Stimulated activated CD8-positive, alpha-beta memory T cell treated with anti-CD3 and anti-CD28 coated beads, Interleukin-7, amount 100 ng/mL, for 24 hours (primary cell): ENCODE measurements at places on chromosomes 4 and X.

DNA sequence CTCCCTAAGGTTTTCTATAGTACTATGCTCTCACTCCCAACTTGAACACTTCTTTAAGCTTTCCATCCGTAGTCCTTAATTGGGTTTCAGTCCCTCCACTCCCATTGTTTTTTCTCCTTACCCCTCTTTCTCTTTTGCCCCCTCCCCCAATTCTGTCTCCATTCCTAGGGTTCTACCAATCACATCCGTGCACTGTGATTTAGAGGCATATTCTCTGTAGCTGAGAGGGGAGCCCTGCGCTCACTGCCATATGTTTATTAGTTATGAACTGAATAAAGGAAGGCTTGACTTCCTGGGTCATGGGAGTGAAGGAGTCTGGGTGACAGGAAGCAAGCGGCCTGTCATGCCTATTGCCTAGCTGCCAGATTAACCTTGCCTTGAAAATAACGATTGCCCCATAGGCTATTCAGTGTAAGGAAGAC lies 471 bp downstream of the MCTS1 start:
- no peak for DNase-seq

DNA sequence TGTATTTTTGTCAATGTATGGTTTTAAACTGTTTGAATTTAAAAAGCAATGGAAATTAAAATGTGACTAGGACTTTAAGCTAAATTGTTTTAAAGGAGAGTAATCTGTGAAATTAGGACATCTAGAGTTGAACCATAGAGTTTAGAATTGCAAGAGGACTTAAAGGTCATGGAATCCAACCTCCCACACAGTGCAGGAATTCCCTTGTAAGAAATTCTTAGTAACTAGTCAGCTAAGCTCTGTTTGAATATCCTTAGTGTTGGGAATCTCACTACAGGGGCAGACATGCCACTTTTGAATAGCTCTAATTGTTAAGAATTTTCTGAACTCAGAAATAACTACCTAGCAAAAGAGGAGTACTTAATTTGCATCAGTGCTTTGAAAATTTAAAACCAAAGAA lies 292.9 kb downstream of the IL1RAPL1 start:
- no peak for DNase-seq

- DNase-seq: no peak
These were observed 155.8 kb downstream of the ARAP2 start for GRCh38 chr4:36088542-36088941.

- no peak for DNase-seq
These were observed 8.6 kb downstream of the KLF3 start for GRCh38 chr4:38672397-38673129.

- DNase-seq: no peak
These were observed 367.6 kb upstream of the AGA start for GRCh38 chr4:177809791-177810190.

- DNase-seq: no peak
These were observed 89.2 kb downstream of the NHS start for GRCh38 chrX:17464194-17464593.

DNA sequence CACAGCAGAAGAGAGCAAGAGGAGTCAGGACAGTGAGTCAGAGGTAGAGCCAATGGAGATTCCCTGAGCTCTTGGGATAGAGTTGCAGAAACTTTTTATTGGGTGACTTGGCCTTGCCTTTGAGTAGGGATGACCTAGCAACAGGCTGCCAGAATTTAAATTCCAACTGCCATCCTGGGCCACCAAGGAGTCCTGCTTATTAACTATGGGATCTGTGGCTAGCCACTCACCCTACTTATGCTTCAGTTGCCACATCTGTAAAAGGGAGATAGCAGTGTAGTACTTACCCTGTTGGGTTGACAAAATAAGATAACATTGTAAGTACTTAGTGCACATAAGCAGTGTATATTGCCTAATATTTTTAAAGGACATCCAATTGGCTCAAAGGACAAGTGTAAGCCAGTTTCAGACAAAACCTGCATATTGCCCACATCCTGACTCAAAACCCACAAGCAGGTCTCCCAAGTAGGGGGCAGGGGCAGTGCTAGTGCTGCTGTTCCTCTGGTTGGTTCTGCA lies 43.5 kb upstream of the TMEM164 start:
- DNase-seq: no peak

DNA sequence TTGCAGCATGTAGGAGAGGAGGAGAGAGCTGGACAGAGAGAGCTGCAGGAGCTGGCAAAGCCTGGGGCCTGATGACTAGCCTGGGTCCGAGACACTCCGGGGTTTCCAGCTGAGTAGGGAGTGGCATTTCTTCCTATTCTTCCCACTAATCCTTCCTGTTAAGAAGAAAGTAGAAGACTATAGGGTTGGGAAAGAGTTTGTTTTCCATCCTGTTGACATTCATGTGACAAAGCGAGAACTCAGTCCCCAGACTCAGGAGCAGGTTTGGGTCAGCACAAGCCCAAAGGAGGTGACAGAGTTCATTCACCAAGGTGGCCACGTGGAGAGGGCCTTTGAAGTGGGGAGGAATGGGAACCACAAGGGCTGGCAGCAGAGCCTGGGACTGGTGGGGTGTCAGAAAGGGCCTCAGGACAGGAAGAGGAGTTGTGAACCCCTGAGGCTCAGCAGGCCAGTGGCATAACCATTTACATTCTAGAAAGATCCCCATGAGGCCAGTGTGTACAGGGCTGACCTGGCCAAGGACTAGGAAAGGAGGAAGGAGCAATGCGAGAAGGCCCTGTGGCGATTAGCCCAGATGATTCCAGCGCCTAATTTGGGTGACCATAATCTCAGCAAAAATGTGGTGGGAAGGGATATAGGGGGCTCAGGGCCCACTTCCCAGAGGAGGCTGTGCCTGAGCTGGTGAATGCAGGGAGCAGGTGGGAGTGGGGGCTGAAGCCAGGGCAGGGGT lies 3.3 kb upstream of the HAUS3 start:
- no peak for DNase-seq

DNA sequence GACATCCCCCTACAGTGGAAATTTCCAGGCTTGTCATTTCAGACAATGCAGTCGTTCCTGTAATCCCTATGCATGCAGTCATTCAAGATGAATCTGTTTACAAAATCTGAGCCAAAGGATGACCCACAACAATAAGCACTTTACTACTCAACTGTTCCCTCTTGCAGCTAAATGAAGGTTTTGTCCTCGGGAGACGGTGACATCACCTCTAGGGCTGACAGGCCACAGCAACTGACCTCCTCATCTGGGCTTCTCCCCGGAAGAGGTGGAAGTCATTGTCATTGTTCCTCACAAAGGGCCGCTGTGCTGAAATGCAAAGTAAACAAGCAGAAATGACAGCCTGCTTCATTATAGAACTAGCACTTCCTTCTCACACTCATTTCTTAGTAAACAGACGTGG lies 29.2 kb downstream of the CLRN2 start:
- DNase-seq: no peak

DNA sequence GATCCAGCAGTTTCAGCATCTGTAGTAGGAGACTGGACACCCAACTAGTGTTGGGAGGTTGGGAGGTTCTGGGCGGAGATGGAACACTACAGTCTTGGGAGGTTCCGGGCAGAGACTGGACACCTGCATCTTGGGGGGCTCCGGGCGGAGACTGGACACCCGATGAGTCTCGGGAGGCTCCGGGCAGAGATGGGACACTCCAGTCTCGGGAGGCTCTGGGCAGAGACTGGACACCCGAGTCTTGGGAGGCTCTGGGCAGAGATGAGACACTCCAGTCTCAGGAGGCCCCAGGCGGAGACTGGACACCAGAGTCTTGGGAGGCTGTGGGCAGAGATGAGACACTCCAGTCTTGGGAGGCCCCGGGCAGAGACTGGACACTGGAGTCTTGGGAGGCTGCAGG lies 29.5 kb upstream of the LANCL3 start:
- no peak for DNase-seq

DNA sequence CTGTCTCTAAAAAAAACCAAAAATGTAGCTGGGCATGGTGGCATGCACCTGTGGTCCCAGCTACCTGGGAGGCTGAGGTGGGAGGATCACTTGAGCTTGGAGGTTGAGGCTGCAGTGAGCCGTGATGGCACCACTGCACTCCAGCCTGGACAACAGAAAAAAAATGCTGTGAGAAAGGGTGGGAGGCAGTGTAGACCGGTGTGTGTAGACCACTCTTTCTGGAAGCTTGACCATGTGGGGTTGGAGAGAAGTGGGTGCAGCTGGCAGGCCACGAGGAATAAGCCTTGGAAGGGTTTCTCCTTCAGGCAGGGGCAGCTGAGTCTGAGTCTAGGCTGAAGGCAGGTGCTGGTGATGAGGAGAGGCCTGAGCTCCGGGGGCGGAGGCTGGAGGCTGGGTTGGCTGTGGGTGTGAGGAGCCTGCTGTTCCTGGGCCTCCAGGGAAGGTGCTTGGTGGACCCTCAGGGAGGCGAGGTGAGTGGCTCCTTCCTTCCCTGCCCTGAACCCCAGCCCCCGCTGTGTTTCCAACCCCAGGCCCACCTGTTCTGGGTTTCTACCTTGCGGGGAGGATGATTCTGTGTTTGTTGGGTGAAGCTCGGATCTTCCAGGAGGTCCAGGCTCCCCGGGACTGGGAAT lies 9.3 kb upstream of the TBC1D14 start:
- no peak for DNase-seq

DNA sequence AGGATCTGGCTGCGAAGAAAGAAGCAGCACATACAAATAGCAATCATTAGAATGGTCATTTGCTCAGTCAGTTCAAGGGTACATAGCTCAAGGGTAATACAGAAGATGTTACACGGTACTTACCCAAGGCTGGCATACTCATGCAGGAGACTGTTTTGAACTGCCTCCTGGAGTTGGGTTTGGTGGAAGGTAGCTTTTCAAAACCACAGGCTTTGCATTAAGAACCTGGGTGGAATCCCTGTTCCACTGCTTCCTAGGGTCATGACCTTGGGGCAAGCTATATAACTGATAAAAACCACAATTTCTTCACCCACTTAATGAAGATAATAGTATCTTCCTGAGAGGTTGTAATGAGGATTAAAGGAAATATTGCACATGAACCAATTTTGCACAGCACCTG lies 36.5 kb downstream of the TBC1D9 start:
- DNase-seq: no peak

GRCh38 chrX:139691843-139692505 lies 16.0 kb downstream of the MCF2 start:
- no peak for DNase-seq

- DNase-seq: no peak
These were observed 335.0 kb upstream of the TENM3 start for GRCh38 chr4:181908168-181908567.

DNA sequence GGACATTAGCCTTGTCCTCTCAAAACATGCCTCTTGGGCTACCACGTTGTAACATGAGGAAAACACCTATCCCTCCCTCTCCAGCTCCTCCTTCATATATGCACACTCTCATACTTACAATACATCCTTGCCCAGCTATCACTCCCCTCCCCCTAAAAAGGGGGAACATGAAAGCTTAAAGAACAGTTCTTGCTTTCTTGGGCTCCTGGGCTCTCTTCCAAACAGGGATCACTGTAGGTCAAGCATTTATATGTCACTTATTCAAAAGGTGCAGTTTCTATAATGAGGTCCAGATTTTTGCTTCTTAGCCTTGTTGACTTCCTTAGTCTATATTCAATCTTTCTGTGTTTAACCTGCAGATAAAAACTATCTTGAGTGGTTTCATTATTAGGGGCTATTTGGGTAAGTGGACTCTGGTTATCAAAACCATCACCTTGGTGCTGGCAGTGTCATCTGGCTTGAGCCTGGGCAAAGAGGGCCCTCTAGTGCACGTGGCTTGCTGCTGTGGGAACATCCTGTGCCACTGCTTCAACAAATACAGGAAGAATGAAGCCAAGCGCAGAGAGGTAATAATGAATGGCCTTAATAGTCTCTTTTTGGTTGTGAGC lies 119.4 kb downstream of the AKAP4 start:
- no peak for DNase-seq

DNA sequence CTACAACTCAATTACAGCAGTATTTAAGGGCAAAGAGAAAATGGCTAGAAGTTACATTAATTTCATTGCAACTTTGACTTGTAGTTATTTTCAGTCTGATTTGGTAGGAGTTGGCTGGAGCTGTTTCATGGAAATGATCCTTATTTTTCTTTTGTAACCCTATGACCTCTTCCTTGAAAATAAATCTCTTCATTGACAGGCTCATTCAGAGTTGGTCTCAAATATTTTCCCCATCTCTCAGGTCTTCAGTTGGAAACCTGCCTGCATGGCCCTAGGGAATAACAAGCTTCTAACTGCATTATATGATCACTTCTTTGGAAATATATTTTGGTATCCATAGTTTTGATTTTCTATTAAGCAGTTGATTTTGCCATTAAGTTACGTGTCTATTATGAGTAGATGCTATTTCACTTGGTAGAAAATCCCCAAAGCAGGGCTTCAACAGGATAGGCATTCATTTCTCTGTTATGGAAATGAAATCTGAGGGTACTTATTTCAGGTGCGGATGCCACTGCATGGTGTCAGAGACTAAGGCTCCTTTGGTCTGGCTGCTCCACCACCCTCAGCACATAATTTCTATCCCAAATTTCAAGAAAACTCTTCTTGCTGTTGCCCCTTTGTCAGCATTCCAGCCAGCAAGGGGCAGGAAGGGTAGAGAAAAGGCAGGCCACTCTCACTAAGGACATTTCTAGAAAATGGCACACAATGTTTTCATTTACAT lies 502.5 kb downstream of the SPRY1 start:
- DNase-seq: no peak

DNA sequence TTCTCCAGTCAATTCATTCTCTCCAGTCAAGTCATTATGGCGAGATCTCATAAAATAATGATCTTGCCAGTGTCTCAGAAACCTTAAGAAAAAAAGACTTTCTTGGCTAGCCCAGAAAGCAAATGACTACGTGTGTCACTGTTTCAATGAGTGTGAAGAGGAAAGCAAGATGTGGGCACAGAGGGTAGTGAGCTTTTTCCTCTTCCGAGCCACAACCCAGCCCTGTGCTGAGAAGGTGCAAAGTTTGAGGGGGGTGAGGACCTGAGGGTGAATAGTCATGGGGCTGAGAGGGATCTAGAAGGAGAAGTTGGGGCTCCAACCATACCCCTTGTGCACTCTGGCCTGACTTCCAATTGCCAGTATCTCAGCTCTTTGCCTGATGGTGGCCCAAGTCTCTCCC lies 85.6 kb upstream of the EGFL6 start:
- DNase-seq: no peak

GRCh38 chr4:25908491-25908901 lies 5.5 kb upstream of the SMIM20 start:
- DNase-seq: no peak

- no peak for DNase-seq
These were observed 94.3 kb upstream of the ATXN3L start for GRCh38 chrX:13414006-13414647.

GRCh38 chr4:101419336-101420135 lies 72.2 kb upstream of the PPP3CA start:
- DNase-seq: no peak

- no peak for DNase-seq
These were observed 247.0 kb upstream of the NDST4 start for GRCh38 chr4:115360431-115360830.
